ENCODE measurements at places on chromosomes 1 and 21.

- DNase-seq, result no peak
Measured at GRCh38 chr1:115165776-115166175, 76.5 kb upstream of the TSPAN2 start.

- no peak for DNase-seq
Measured at GRCh38 chr21:28828981-28829380, 163.7 kb downstream of the LTN1 start.

- no peak for DNase-seq
Measured at GRCh38 chr1:61378494-61379180, 296.3 kb downstream of the NFIA start.

DNA sequence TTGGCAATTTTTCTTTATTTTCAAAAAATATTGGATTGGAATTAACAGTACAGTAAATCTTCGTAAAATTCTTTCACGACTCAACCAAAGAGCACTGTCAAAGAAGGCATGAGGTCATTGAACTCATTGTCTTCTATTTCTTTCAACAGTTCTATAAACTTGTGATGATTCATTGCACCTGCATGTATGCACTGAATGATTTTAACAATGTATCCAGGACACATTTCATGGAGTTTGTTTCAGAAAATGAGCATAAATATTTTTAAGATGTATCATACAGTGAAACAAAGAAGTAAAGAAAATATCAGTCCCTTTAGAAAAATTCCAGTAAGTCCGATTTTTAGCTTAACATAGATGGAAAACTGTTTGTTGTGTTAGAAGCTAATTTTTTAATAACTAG is 33.6 kb upstream of the CD34 start:
- DNase-seq, result no peak

DNA sequence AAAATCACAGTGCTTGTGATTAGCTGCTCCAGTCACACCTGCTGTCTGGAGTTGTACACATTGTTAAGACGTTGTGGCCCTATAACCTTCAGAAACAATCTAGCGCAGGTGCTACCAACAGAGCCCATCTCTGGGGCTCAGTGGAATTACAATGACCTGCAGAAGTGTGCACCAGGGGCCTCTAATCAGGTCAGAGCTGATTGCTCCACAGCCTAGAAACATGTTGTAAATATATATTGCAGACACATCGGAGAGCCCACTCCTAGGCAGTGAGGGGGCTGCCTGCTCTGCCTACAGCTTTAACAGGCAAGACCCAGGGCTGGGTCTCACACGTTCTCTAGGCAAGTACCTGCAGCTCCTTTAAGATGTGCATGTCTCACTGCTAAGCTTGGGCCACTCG is 302.0 kb downstream of the SIPA1L2 start:
- DNase-seq, result no peak
